ENCODE measurements at places on chromosomes 1 and 21.

- DNase-seq: no peak
Measured at GRCh38 chr1:95983831-95984230, 737.8 kb upstream of the PTBP2 start.

DNA sequence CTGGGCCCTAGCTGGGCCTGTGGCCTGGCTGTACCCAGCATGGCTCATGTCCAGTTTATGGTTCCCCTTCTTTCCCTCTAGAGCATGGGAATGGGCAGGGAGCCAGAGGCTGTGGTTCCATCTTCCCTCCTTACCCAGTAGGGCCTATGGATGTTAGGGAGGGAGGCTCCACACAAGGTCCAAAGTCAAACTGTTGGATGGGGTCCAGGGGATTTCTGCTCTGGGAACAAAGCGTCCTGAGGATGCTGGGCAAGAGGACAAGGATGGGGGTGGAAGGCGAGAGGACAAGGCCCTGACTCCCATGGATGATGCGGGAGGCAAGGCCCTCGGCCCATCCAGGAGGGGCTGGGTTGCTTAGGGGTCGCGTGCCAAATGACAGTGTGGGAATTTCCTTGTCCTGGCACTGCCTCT lies 17.3 kb downstream of the CSF1 start:
- DNase-seq: no peak

- no peak for DNase-seq
Measured at GRCh38 chr21:44910229-44911067, 10.3 kb downstream of the ITGB2 start.

DNA sequence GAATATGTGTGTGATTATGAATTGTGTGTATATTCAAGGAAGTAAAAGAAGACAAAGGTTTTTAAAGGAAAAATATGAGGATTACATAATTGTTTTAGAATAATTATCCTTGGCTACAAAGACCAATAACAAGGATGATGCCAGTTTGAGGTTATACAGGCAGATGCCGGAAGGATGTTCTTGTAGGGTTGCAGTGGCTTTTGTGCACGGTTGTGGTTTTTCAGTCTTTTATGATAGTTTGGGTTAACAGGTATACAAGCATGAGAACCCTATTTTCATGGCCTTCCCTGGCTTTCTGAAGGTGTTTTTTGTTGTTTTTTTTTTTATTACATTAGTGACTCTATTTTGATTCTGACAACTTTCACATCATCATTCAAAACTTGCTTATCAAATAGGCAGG lies 4.9 kb downstream of the CR2 start:
- DNase-seq: no peak

- DNase-seq: no peak
Measured at GRCh38 chr1:15287035-15287979, 40.3 kb downstream of the FHAD1 start.

- no peak for DNase-seq
Measured at GRCh38 chr1:64948905-64949833, 17.2 kb downstream of the JAK1 start.

DNA sequence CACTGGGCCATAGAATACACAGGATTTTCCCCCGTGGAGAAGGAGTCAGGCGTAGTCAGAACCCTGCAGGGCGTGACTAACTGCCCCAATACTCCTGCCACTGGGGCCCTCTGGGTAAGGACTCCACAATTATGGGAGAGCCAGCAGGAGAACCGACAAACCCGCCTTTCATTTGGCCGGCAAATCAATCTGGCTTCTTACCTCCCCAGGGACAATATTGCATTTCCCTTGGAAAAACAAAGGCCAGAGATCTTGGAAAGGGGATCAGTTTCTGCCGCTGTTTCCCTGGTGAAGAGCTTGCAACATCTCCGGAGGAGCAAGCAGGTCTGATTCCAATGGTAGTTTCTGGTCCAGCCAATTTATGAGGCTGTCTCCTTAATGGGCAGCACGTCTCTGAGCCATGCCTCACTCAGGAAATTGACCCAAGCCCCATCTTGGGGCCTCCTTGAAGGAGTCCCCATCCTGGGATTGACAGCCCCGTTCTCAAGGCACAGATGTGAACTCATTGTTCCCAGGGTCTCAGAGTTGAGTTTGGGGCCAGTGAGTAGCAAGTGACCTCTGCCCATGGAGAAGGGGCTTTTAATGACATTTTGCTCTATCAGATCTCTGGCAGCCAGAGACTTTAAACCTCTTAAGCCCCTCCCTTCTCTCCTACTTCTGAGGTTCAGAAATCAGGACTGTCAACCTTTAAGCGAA lies 4.3 kb downstream of the TRABD2B start:
- no peak for DNase-seq

GRCh38 chr1:119655154-119655553 lies 7.1 kb upstream of the ZNF697 start:
- DNase-seq: no peak

GRCh38 chr1:29172415-29172939 lies 9.2 kb downstream of the SRSF4 start:
- DNase-seq: no peak

DNA sequence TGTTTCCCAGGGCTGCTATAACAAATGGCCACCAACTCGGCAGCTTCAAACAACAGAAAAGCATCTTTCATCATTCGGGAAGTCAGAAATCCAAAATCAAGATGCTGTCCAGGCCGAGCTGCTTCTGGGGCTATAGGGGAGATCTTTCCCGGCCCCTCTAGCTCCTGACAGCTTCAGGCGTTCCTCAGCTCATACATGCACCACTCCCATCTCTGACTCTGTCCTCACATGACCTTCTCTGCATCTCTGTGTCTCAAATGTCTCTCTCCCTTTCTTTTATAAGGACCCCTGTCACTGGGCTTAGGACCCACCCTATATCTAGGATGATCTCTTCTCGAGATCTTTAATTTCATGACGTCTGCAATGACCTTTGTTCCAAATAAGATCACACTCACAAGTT lies 13.8 kb upstream of the NPPB start:
- no peak for DNase-seq

DNA sequence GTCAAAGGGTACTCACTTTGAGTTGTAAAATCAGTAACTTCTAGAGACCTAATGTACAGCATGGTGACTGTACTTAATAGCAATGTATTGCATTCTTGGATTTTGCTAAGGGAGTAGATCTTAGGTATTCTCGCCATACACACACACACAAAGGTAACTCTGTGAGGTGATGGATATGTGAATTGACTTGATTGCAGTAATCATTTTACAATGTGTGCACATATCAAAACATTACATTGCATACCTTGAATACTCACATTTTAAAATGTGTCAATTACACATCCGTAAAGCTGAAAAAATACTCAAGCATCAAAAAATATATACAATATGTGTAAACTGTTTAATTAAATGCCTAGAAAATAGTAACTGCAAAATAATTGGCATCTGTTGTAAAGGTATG lies 86.0 kb downstream of the SLC35F3 start:
- no peak for DNase-seq

DNA sequence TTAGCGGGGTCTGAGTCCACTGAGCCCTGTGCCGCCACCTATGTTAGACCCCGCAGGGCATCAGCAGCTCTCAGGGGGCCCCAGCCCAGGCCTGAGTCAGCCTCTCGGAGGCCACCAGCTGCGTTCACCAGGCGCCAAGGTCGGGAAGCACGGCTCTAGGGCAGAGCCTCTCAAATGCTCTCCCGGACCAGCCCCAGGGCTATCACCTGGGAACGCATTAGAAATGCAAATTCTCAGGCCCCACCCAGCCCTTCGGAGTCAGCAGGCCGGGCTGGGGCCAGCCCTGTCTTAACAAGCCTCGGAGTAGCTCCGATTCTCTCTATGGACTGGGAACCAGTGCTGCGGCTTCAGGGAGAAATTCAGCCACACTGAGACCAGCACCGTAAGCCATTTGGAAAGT lies 37.2 kb upstream of the TSPEAR start:
- no peak for DNase-seq

DNA sequence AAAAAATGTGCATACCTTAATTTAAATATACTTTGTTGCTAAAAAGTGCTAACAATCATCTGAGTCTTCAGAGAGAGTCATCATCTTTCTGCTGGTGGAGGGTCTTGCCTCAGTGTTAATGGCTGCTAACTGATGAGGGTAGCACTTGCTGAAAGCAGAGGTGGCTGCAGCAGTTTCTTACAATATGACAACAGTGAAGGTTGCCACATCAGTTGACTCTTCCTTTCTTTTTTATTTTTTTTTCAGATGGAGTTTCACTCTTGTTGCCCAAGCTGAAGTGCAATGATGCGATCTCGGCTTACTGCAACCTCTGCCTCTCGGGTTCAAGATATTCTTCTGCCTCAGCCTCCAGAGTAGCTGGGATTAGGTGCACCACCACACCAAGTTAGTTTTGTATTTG lies 2.6 kb upstream of the CFAP45 start:
- DNase-seq: no peak

- DNase-seq: no peak
Measured at GRCh38 chr1:248786156-248786555, 30.6 kb upstream of the LYPD8 start.

- no peak for DNase-seq
Measured at GRCh38 chr1:58727364-58727763, 27.5 kb upstream of the MYSM1 start.

- no peak for DNase-seq
Measured at GRCh38 chr1:232164078-232164963, 465.6 kb downstream of the SIPA1L2 start.

DNA sequence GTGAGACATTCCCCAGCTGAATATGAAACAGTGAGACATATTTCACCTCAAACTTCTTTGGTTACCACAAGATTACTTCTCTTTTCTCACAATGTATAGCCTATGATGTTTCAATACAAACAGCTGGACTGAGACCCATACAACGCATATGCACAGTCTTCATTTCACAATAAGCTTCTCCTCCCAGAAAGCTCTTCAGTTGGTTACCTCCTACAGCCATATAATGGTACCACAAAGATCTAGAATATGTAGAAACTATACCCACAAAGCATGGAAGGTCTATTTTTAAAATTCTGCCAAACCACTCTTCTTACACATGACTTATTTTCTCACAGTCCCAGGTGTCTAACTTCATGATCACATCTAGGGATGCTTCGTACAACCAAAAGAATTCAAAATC lies 70.8 kb downstream of the JAK1 start:
- no peak for DNase-seq

- DNase-seq: no peak
Measured at GRCh38 chr1:198620951-198621824, 17.7 kb upstream of the PTPRC start.

- no peak for DNase-seq
Measured at GRCh38 chr1:61163355-61163754, 81.0 kb downstream of the NFIA start.

GRCh38 chr1:104195395-104195794 lies 445.7 kb downstream of the AMY1C start:
- no peak for DNase-seq

GRCh38 chr1:30037251-30038118 lies 685.9 kb downstream of the MATN1 start:
- no peak for DNase-seq

DNA sequence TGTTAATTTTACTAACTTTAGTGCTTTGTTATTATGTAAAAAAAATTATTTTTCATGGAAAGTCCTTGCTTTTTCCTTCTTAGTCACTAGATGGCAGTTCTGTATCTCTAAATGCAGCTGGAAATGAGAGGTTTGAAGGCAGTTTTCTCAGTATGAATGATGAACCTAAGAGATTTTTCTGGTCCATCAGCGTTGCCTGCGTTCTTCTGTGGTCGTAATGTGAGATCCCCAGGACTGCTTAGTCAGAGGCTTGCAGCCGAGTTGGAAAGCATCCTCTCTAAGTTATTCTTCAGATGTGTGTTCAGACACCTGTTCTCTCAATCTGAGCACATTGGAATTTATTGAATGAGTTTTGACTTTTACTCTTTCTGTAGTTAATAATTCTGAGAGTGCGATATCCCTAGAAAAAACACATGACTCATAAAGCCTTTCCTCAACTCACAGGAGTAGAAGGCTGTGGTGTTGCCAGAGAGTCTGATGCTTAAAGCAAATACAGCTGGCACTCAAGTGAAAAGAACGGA lies 99.3 kb downstream of the FMN2 start:
- DNase-seq: no peak

GRCh38 chr1:41289196-41289595 lies 47.1 kb upstream of the SCMH1 start:
- DNase-seq: no peak

- no peak for DNase-seq
Measured at GRCh38 chr1:243474136-243474881, 218.5 kb downstream of the SDCCAG8 start.

GRCh38 chr1:79614762-79615161 lies 608.2 kb upstream of the ADGRL4 start:
- no peak for DNase-seq

GRCh38 chr1:158101927-158102326 lies 78.8 kb upstream of the CD1D start:
- no peak for DNase-seq

DNA sequence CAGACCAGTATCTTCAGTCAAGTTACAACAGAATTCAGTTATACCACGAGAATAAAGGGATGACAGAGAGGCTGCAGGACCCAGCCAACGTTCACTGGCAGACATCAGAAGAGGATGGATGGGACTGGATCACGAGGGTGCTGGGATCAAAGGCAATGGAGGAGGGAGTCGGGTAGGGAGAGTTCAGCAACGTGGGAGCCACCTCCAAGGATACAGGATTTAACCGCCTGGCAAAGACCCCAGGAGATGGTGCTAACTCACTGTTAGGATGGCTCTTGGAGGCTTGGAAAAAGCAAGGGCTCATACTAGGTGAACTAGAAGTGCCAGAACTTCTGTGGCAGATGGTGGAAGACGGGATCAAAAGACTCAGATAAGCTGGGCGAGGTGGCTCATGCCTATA lies 99.1 kb upstream of the DISP3 start:
- DNase-seq: no peak

- no peak for DNase-seq
Measured at GRCh38 chr1:224266105-224266914, 63.7 kb downstream of the NVL start.

DNA sequence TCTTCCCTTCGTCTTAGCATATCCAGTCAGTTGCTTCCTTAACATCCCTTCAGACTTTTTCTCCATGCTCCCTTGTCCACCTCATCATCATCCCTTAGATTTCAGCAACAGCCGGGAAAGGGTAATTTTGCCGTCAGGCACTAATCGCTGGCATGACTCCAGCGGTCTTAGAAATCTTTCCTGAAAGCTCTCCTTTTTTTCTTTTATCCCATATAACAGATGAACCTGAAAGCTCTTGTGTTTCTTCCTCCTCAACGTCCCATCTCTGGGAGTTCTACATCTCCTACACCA lies 10.4 kb upstream of the BOLA1 start:
- DNase-seq: no peak

Data from K562 (cell line).